RKO (cell line): ENCODE measurements at places on chromosomes 6 and 20.

- DNase-seq: no peak
Observed at GRCh38 chr6:45505470-45505869, 127.7 kb upstream of the SUPT3H start.

DNA sequence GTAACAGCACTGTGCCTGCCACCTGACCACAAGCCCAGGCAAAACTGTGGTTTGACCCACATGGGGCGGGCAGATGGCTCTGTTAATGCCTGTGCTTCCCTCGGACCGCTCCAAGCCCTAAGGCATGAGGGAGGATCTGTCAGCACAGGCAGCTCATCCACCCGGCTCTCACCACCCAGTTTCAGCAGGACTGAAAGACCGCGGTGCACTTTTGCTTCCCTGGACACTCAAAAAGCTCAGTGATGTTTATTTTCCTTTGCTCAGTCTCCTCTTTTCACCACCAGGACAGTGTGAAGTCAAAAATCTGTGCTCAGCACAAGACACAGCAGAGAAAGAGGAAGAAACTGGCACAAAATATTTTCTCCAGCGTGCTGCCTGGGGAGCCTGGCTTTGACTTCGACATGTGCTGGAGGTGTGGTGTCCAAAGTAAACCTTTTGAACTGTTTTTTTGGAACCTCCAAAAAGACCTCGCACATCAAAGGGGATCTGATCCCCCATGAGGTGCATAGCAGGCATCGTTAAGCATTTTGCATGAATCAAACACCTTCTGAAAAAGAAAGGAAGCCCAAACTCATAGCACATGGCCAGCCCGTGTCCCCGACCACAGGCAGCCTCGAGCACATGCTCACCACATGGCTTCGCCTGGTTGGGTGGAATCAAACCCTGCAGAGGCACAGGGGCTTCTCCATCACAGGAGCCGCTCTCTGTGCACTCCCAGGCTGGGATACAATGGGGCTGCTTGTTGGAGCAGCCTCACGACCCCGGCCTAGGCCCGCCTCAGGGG, 441.7 kb upstream of the JARID2 start:
- no peak for DNase-seq

DNA sequence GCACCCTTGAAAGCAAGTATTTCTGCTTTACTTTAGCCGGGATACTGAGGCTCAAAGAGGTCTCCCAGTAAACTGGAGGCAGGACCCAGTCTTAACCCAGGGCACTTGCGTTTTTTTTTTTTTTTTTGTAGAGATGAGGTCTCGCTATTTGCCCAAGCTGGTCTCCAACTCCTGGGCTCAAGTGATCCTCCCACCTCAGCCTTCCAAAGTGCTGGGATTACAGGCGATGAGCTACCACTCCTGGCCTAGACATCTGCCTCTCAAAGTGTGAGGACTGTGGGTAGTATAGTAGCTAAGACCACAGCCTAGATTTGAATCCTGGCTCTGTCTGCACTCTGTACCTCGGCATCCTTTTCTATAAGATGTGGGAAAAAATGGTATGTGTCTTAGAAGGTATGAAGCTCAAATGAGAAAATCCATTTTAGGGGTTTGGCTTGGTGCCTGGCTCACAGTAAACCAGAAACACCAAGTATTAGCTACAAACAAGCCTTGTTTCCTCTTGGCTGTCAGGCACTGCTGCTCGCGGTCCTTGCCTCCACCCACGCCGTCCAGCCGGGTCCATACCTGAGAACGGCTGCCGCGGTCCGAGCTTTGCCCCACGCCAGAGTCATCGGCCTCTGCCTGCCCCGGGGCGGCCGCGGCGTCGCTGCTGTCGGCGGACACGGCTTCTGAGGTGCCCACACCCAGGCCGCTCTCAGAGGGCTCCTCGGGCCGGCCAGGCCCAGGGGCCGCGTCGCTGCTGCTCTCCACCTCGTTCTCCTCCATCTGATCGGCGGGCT, 1.2 kb downstream of the ZNF335 start:
- DNase-seq: peak; percentile 63

GRCh38 chr6:111987295-111987694, 66.6 kb upstream of the CCN6 start:
- no peak for DNase-seq

DNA sequence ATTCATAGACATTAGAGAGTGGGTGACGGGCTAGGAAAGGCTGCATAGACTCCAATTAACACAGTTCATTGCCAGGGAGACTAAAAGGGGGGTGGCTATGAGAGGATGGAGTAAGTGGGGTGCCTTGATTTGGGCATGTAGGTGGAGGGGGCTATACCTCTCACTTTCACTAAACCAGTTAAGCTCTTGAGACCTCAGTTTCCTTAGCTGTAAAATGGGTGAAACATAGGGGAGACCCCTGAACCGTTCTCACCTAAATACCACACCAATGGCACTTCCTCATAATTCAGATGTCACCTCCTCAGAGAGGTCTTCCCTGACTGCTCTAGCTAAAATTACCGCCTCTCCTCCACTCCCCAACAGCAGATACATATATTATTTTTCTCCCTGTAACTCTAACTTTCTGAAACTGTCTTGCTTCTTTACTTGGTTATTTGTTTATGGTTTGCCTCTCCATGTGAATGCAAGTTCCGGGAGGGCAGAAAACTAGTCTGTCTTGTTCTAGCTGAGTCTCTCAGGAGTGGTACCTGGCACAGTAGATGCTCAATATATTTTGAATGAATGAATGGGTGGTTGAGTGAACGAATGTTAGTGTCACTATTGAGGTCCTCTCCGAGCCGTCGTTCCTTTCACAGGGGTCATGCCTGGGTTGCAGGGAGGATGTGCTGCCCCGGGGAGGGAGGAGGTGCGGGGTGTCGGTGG, 615 bp upstream of the EYA2 start:
- no peak for DNase-seq

DNA sequence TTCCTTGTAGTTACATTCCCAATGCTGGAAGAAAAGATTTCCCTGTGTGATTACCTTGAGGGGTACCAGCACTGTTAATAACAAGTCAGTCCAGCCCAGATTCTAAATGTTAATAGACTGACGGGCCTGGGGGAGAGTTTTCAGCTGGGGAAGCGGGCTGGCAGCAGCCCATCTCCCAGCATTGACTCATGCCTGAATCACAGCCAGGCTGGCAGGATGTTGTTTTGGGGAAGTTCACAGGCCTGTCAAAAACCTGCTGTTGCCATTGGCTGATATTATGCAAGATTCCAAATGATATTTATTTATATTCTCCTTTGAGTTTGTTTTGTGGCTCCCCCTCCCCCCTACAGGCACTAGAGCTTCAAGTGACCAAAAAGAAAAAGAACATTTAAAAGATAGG, 213.9 kb upstream of the CNR1 start:
- peak; percentile 53 for DNase-seq

- DNase-seq: no peak
Observed at GRCh38 chr6:10862361-10862760, 19.5 kb downstream of the GCM2 start.

DNA sequence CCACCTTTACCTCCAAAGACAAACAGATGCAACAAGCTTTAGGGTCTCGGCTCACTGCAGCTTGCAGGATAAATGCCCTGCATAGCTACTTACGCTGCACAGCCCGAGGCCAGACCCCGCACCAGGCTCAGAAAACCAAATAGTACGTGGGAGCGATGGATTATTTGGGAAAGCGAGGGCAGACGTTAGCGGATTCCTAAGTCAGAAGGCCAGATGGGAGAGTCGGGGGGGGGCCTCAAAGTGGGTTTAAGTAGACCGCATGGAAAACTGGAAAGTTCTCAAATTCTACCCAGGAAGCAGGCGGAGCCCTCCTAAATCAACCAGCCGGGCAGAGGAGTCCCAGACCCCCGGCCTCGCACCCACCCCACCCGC, 382 bp downstream of the SFT2D1 start:
- peak; percentile 24 for DNase-seq

DNA sequence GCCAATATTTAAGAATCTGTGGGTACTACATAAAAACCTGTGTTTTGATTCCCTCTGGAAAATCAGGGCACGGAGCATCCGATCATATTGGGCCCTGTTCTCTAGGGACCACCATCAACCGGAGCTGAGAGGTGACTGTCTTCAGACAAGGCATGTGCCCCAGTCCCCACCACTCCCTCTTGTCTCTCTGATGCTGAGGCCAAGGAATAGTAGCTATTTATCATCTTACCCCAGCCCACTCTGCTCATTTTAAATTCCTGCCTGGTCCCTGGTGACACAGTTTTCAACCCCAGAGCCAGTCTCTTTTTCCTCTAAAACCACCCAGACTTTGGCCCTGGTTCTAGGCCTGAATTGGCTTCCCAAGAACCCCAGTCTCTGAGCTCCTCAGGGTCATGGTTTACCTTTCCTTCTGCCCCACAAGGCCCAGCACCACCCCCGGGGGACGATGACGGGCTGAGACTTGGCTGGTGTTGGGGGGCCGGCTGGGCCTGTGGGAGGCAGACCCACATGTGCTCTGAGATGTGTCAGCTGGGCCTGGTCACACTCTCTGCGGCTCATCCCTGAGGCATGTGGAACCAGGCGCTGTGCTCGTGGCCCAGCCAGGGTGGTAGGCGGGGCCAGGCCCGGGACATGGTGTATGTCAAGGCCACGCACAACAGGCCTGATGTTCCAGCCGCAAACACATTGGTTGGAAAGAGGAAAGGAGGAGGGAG, 114.4 kb downstream of the CEBPB start:
- DNase-seq: no peak

DNA sequence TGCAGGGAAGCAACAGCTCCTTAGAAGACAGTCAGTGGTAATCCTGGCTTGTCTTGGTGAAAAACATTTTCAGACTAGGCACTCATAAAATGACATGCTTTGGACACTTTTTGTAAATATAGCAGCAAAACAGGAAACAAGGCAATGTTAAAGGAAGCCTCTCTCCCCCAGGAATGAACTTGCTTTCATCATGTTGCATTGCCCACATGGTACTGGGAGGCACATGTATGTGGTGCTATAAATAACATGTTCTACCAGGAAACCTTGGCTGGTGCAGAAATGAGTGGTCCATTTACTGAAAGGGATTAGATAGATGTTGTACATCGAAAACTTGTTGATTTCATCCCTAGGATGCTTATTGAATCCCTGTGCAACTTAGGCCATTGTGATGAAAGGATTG, 121.4 kb upstream of the RREB1 start:
- DNase-seq: no peak

DNA sequence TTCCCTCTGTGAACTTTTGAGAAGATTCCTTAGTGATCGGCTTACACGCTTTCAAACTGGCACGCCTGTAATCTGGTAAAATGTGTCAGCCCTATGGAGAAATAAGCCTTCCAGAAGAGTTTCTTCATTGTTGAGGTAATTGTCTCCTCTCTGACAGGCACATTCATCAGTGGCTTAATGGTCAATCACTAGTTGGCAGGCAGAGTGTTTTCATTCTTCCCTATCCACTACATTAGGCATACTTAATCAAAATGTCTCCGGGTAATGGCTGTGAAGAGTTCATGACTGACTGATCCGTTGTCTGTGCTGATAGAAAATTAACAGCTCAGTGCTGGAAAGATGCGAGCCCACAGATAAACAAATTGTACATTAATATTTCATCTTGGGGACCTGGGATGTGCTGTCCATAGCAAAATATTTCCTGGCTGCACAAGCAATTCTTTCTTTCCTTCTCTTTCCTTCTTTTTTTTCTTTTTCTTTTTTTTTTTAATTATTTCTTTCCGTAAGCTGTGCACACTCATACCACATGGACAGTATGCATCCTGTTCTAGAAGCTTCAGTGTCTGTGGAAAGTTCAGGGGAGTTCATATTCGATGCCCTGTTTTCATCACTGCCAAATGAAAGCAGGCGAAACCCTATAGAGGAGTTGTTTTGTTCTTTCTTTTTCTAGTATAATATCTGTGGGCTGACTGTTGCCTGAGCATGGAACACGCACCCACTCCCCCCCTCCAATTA, 31.4 kb downstream of the TSHZ2 start:
- no peak for DNase-seq

- DNase-seq: no peak
Observed at GRCh38 chr6:14912226-14912625, 333.6 kb upstream of the JARID2 start.

DNA sequence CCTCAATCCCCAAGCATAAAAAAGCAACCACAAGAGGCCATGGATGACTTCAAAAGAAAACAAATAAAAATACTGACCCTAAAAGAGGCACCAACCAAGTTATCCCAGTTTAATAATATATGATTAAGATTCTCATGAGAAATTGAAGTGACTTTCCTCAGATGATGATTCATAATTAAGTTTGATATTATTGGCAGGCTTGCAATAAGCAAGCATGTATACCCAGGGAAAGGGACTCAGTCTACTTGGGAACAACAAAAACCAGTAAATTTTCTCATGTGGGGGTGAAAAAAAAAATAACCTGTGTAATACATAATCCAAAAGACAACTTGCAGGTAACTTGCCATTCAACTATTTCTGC, 19.6 kb downstream of the JAG1 start:
- no peak for DNase-seq

- DNase-seq: no peak
Observed at GRCh38 chr6:9978480-9978879, 436.4 kb downstream of the TFAP2A start.

DNA sequence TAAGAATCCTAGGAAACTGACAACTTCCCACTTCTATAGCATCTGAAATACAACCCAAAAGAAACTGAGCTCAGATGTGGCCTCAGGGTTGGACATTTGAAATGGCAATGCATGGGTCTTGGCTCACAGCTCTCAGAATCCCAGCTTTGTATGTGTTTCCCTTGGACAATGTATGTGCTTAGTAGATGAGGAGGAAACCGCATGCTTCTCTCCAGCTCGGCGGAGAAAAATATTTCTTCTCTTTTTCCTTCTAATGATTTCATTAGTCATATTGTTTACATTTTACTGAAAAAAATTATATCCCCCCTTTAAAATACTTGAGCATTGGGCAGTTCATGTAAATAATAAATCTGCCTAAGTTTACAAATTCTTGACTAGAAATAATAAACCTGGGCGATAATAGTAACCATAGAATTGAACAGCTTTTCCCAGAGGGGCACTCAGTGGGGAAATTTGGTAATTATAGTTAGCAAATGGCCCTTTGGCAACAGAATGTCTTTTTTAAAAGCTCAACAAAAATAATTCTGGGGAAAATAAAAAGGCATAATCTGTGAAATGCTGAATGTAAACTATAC, 55.3 kb downstream of the PFDN4 start:
- no peak for DNase-seq

- DNase-seq: no peak
Observed at GRCh38 chr20:50284811-50285375, 94.3 kb downstream of the CEBPB start.

GRCh38 chr20:11582060-11582459, 335.6 kb upstream of the BTBD3 start:
- no peak for DNase-seq

DNA sequence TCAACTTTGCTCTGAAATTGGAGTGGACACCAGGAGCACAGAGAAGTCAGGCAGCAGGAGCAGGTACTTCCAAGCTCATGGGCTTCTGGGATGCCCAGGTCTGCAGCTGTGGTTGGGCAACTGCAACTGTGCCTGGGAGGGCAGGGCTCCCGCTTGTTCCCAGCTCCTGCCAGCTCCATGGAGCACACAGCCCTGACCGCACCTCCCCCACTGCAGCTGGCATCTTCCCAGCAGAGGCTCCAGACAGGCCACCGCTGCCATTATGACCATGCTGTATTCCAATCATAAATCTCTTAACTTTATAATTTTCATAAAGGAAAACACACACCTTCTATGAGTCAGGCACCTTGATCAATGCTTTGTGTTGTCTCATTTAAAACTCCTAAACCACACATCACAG, 36.9 kb downstream of the STK38 start:
- DNase-seq: no peak

GRCh38 chr6:104123227-104123626, 736.5 kb downstream of the HACE1 start:
- DNase-seq: no peak
